ENCODE measurements at places on chromosomes 7 and 10. TPM values are rescaled to one million over a fixed set of nuclear protein-coding genes. Genes with fewer than 3 reads are reported as not detected.
A peak's percentile ranks its signal among the peaks of the same experiment; 100 is the strongest.

Gene UPP1
- total RNA-seq: 20.9 TPM

Gene CLDN3
- total RNA-seq: not detected

DNA sequence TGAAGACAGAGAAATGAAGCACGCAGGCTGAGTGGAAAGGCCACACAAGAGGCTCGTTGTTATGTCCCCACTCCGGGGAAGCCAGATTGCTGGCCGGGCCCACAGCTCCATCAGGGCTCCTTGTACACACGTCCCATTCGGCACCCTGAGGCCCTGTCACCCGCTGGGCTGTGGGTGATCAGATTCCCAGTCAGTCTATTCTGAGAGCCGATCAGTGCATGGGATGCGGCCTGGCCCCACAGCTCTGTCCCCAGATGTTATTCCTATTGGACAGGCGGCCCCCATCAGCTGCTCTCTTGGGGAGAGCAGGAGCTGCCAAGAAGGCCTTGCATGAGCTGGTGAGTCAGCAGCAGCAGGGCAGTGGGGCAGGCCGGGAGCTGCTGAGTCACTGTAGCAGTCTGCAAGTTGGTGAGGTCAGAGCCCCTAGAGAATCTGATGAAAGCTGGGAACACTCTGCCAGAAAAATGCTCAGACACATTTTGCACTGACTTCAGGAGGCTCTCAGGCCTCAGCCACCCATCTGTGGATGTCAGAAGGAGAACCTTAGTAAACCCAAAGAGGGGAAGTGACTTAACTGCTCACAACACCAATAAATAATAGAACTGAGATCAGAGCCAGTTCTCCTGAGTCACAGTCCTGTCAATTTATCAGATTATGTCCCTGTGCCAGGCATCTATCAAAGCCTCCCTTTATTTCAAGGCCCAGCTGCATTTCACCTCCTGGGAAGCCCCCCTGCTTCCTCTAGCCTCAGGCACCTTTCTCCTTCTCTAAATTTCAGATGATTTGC, 9.4 kb upstream of the PSAP start:
- peak; percentile 95 for DNase-seq

Gene HMX3
- total RNA-seq: not detected

GRCh38 chr10:21509341-21510240, 15.9 kb downstream of the SKIDA1 start:
- no peak for DNase-seq
